ENCODE measurements at places on chromosomes 12 and 14.

DNA sequence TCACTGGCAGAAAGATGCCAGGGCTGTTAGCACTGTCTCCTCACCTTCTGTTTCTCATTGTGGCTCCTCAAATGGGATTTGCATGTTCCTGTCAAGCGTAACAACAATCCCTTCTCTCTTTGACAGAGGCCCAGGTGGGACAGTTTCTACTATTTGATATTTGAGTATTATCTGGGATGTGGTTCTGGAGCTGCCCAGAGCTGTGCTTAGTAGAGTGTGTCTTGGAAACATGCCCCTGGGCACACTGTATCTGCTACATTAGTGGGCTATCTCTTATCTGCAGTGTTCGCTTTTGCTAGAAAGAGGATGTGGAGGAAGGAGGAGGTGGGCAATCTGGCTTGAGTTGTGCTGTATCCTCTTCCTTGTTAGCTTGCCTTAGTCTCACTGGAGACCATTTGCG lies 3.8 kb upstream of the ACADS start:
- DNase-seq: no peak

GRCh38 chr12:126936181-126936851 lies 1330.7 kb upstream of the TMEM132C start:
- no peak for DNase-seq

DNA sequence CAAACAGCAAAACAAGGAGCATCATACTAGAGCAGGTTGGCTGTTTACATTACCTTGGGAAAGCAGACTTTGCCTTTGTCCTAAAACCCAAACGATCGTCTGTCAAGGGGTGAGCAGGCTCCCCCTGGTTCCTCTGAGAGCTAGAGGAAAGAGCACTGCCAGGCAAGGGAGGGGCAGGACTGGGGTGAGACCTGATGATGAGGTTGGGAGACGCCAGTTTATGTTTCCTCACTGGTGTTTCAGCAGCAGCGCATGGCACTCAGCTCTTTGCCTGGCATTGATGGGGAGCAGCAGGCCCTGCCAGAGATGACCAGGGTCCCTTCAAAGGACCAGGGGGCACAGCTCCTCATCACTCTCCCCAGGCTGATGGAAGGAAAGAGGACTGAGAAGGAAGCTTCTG lies 7.9 kb upstream of the KRT2 start:
- no peak for DNase-seq

DNA sequence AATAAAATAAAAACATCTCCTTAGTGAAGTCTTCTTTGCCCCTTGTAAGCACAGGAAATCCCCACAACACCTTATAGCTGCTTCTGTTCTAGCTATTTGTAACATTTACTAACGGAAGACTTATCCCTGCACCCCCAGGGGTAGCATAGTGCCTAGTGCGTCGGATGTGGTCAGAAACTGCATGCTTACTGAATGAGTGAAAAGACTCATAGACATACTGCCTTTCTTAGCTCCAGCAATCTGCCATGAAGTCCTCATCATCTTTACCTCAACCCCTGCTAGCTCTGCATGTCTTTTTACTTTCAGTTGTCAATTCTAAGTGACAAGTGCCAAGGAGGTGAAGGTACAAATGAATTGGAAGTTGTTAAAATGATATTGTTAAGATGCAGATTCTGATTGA lies 12.9 kb downstream of the RIOX1 start:
- no peak for DNase-seq

DNA sequence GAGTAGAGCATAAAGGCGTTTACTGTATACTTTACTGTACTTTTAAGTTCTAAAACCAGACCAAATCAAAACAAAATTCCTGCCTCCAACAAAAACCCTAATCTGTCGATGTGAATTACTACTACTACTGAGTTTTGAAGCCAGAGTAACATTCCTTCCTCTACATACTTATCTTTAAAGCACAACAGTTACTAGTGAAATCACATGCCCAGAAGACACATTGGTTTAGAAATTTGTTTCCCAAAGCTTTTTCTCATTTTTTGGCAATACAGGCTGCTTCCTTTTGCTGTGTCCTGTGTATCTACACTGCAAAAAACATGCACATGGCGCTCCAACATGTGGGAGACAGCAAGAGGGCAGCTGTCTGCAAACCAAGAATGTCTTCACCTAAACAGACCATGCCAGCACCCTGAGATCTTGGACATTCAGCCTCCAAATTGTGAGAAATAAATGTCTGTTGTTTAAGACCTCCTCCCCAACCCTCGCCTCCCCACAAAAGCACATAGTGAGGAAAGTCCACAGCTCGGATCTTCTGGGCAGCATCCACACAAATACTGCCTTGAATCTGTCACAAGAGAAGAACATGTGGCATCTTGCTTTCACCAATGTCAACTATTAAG lies 21.1 kb downstream of the SETD3 start:
- no peak for DNase-seq

DNA sequence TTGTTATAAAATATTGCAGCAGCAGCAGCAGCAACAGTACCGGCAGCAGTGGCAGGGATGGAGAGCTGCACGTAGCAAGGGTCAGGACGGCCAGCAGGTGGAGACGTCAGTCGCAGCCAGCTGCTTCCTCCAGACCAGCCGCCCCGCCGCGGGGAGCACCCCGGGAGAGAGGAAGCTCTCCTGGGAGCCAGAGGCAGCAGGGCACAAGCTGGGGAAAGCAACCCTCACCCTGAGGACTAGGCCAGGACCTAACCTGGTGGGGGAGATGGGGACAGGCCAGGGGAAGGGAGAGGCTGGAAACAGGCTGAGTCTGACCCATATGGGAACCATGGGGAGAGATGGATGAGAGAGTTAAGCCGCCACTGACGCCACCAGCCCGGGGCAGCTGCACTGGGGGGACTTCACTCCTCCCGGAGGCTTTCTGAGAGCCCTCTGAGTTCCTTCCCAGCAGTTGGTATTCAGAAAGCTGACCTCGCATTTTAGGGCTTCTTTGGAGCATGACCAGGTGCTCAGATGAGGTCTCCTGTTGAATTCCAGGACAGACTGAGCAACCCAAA lies 56.3 kb downstream of the SPTB start:
- peak; percentile 82 for DNase-seq

- no peak for DNase-seq
Observed at GRCh38 chr14:100132903-100133510, 26.4 kb downstream of the DEGS2 start.

GRCh38 chr14:22794551-22794951 lies 20.7 kb downstream of the SLC7A7 start:
- no peak for DNase-seq

GRCh38 chr14:55354500-55354899 lies 57.1 kb downstream of the ATG14 start:
- DNase-seq: no peak

DNA sequence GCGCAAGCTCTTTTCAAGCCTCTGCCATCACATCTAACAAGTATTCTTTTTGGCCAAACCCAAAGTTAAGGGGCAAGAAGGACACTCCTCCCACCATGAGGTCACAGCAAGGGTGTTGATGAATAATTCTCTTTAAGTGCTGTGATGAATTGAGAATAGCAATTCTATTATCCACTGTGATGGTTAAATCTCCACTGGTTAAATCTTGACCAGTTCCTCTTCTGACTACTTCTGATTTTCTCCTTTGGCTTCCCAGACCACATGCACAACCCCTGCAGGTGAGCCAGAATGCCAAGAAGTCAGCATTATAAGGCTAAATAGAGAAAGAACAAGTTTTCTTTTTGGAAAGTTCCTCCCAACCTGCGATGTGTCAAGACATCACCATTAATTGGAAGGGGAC lies 90.6 kb upstream of the BCL2L14 start:
- DNase-seq: no peak

DNA sequence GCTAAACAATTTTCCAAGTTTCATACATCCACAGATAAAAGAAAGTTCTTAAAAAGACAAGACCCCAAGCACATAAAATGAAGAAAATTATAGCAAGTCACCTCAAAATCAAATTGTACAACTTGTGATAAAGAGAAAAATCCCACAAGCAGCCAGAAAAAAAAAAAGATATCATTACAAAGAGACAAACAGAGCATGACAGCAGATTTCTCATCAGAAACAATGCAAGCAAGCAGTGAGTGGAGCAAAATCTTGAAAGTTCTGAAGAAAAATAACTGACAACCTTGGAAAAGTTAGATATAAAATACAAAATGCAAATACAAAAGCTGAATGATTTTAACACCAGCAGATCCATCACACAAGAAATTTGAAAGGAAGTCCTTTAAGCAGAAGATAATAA lies 194.5 kb upstream of the SOX5 start:
- DNase-seq: no peak

DNA sequence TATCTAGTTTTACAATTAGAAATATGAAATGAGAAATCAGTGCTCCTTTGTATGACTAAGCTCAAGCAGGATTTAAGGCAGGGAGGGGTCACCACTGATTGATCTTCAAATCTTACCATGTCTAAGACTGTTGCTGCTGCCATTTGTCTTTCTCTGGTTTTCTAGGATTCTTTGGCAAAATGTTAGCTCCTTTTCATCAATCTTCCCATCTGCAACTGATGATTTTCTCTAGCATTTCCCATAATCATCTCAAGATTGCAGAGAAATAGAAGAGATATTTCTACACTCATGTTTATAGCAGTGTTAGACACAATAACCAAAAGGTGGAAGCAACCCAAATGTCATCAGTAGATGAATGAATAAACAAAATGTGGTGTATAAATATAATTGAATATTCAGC lies 175.0 kb downstream of the RAD51B start:
- no peak for DNase-seq

DNA sequence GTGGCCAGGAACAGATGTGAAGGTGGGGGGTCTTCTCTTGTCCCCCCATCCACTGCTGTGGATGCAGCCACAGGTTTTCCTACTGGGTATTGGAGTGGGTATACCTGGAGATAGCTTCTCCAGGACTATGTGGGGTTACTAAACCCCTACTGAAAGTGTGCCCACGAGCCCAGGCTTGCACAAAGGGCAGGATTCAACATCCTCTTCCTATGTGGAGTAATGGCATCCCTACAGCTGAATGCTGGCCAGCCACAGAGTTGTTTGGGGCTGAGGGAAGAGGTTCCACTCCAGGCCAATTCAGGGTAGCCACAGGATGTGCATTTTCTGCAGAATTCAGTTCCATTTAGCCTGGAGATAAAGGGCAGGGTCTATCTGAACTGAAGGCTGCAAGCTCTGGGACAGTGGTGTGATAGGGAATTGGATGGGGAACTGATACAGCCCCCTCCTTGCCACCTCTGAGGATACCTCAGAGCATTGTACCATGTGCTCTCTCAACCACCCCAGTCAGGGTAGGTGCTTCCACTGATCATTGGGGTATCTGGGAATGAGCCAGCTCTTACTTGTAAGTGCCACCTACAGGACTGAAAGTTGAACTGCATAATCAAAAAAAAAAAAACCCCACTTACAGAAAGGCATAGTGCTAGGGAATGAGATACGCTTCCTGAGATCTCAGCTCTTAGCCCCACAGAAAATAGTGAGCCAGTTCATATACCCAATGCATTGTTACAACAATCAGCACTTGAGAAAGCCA lies 187.1 kb downstream of the KITLG start:
- DNase-seq: no peak

DNA sequence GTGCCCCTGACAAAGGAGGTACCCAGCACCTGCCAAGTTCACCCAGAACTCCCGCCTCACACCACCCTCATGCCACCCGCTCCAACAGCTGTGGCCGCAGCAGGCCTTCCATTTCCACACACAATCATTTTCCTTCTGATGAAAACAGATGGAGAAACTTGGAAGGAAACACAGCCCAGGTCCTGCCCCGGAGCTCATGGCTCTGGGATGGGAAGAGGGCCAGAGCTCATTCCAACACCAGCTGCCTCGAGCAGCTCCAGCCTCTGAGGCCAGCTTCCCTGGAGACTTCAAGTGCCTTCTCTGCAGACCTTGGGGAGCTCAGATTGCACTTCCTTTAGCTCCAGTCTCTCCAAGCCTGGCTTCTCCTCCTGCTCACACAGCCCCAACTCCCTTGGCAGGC lies 55.1 kb upstream of the CMKLR1 start:
- no peak for DNase-seq

Measured in GM12892 (cell line).